ENCODE measurements at places on chromosomes 5 and 9.

GRCh38 chr5:153358315-153358976, 132.0 kb upstream of the GRIA1 start:
- DNase-seq: no peak

GRCh38 chr5:128084228-128085167, 932 bp downstream of the SLC12A2 start:
- peak; percentile 24 for DNase-seq

- no peak for DNase-seq
Observed at GRCh38 chr9:93387791-93388190, 63.7 kb upstream of the FAM120A start.

- no peak for DNase-seq
Observed at GRCh38 chr5:107468276-107468675, 202.5 kb downstream of the EFNA5 start.

- DNase-seq: no peak
Observed at GRCh38 chr9:21294904-21295538, 10.1 kb downstream of the IFNA5 start.

- no peak for DNase-seq
Observed at GRCh38 chr5:172093559-172093958, 87.1 kb upstream of the FBXW11 start.

GRCh38 chr5:179141867-179142266, 81.7 kb downstream of the ZNF354C start:
- no peak for DNase-seq

- DNase-seq: no peak
Observed at GRCh38 chr5:74035521-74035937, 409.5 kb downstream of the ARHGEF28 start.

GRCh38 chr9:109759589-109759988, 20.4 kb upstream of the PALM2AKAP2 start:
- no peak for DNase-seq

- DNase-seq: no peak
Observed at GRCh38 chr9:26650325-26650724, 242.3 kb downstream of the CAAP1 start.

All from stimulated activated CD4-positive, alpha-beta T cell treated with anti-CD3 and anti-CD28 coated beads, TNF-alpha, amount 100 ng/mL, for 1 hour (primary cell).